T-cell (primary cell): ENCODE measurements at places on chromosomes 1 and 21.

GRCh38 chr1:27583479-27583878 lies 20.5 kb downstream of the AHDC1 start:
- DNase-seq: no peak

- DNase-seq: no peak
Observed at GRCh38 chr1:184755226-184756065, 788 bp upstream of the EDEM3 start.

GRCh38 chr1:248686815-248687214 lies 15.8 kb downstream of the OR14I1 start:
- DNase-seq: no peak

DNA sequence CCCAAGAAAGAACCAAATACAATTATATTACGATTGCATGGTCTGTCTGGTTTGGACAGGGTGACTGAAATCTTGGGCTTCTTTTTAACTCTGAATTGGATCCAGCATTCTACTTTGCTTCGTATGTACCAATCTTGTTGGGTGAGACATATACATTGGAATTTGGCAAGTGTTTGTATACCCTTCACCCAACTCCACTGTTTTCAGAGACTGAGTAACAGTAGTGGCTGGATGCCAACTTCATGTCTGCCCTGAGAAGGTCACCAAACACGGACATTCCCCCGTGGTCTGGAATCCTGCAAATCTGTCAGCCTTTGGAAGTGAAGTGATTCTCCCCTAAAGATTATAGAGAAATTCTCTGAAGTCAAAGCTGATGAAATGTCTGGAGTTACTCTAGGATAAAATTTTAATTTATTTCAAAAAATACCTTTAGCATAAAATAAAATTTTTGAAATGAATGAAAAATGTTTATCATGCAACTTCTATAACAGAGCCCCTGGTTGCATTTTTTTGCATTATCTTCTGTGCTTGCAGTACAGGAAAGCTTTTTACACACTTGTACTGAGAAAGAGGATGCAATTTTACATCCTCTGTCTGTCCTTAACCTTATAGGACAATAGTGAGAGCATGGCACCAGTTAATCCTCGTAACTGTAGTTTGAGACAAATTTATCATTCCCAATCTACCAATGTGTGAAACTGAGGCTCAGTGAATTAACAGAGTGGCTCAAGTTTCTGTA lies 201.8 kb downstream of the DISC1 start:
- no peak for DNase-seq

DNA sequence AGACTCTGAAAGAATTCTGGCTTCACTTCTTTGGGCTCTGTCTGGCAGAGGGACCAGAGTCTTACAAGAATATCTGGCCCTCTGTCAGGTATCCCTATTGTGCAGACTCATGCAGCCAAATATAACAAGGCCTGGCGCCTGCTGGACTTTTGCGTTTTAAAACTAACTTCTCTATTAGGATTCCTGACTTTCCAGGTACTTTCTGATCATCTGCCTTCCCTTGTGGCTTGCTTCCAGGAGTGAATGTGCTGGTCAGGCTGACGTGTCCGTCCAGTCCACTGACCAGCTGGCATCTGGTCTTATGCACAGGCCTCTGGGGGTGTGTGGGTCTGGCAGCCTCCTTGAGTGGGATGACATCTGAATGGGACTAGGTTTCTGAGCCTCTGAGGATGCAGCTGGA lies 8.6 kb upstream of the RAB29 start:
- DNase-seq: no peak

DNA sequence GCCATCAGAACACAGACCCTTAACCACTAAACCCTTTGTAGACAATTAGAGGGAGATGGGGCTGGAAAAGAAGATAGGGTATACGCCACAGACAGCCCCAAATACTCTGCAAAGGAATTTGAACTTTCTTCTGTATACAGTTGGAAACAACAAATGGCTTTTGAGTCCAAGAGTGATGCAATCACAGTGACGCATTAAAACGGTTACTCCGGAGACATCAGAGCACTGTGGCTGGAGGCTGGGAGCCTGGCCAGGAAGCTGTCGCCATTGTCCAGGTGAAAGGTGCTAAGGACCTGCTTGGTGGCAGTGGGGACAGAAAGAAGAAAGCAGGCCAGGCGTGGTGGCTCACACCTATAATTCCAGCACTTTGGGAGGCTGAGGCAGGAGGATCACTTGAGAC lies 4.2 kb downstream of the FLAD1 start:
- no peak for DNase-seq

GRCh38 chr1:78240755-78241154 lies 195.0 kb downstream of the GIPC2 start:
- no peak for DNase-seq

- peak; percentile 58 for DNase-seq
Observed at GRCh38 chr1:2233997-2234761, 6.1 kb downstream of the SKI start.

- DNase-seq: no peak
Observed at GRCh38 chr1:231196728-231197127, 34.9 kb downstream of the TRIM67 start.

DNA sequence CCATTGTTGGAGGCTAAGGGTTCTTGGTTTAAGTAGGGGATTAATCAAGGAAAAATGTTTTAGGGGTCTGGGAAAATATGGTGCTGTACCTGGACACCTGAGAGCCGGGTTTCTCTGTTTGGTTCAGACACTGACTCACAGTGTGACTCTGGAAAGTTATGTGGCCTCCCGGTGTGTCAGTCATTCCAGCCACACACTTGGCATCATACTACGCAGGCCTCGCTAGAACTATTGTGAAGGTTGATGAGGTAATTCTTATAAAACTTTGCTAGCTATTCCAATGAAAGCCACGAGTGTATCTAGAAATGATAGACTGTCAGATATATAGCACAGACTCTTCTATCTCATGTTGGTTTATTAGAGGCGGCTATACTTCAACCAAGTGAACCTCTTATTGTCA lies 4.8 kb upstream of the CAMSAP2 start:
- no peak for DNase-seq

- DNase-seq: no peak
Observed at GRCh38 chr1:151384584-151384983, 12.1 kb upstream of the SELENBP1 start.

- no peak for DNase-seq
Observed at GRCh38 chr1:65232461-65232990, 76.8 kb upstream of the DNAJC6 start.

DNA sequence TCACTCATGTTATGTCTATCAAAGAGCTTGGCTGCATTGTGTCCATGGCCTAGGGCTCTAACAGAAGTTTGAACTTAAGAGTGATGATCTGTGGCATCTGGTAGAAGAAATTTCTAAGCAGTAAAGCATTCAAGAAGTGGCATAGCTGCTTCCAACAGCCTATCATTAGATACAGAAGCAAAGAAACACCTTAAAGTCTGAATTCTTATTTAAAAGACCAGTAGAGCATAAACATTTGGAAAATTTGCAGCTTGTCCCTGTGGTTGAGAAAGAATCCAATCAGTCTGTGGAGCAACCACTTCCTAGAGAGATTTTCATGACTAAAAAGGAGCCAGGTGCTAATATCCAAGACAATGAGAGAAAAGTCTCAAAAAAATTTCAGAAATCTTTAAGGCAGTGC lies 165.5 kb downstream of the SNX7 start:
- no peak for DNase-seq

GRCh38 chr1:151915061-151915686 lies 5.9 kb upstream of the THEM4 start:
- DNase-seq: no peak

- no peak for DNase-seq
Observed at GRCh38 chr1:243470502-243470901, 214.7 kb downstream of the SDCCAG8 start.

- no peak for DNase-seq
Observed at GRCh38 chr1:22848405-22848804, 124.3 kb downstream of the LACTBL1 start.

GRCh38 chr1:63475761-63476160 lies 47.3 kb downstream of the ITGB3BP start:
- no peak for DNase-seq

DNA sequence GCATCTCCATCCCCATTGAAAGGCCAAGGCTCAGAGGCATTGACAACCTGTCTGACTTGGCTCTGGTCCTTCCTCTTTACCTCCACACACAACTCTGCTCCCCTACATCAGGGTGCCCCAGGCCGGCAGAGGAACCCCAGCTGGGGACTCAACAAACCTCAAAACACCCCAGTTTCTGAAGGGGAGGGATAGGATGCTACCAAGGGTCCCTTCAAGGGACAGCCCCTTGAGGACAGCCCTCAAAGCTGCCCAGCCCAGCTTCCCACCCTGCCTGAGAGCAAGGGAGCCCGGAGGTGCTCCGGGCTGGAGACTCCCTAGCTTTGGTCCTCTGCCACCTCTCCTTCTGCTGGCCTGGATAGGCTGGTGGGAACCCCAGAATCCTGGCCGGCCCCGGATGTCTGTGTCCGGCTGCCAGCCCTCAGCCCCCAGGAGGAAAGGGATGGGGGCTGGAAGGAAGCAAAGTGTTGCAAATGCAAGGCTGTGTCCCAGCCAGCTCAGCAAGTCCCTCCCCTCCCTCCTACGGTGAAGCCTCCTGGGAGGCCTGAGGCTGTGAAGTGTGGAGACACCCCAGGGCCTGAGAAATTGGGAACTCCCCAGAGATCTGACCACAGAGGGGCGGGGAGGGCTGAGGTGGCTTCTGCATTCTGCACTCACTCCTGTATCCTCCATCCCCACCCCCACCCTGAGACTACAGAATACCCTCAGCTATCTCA lies 1.1 kb upstream of the MARCKSL1 start:
- peak; percentile 76 for DNase-seq

- DNase-seq: no peak
Observed at GRCh38 chr1:76158126-76158525, 83.6 kb downstream of the ST6GALNAC3 start.

- DNase-seq: no peak
Observed at GRCh38 chr1:110580244-110580643, 25.9 kb downstream of the KCNA2 start.

GRCh38 chr1:45003741-45004140 lies 7.4 kb downstream of the HECTD3 start:
- DNase-seq: no peak

DNA sequence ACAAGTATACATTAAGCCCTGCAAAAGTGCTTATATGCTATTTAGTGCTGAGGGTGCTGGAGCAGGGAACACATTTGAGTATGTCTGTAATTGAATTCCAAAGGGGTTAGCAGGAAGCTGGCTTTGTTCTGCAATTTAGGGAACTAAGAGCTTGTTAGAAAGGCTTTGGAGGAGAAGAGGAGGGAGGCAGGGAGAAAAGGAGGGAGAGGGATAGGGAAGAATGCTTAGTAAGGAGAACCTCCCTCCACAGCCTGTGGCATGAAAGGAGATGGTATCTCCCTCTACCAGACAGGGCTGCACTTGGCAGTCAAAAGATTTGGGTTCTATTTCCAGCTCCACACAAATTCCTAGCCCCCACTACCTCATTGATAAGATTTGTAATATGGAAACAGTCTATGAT lies 217.8 kb downstream of the DAB1 start:
- DNase-seq: no peak

GRCh38 chr1:147334292-147334691 lies 91.8 kb downstream of the CHD1L start:
- DNase-seq: no peak

- no peak for DNase-seq
Observed at GRCh38 chr1:40310983-40311642, 6.0 kb downstream of the COL9A2 start.

DNA sequence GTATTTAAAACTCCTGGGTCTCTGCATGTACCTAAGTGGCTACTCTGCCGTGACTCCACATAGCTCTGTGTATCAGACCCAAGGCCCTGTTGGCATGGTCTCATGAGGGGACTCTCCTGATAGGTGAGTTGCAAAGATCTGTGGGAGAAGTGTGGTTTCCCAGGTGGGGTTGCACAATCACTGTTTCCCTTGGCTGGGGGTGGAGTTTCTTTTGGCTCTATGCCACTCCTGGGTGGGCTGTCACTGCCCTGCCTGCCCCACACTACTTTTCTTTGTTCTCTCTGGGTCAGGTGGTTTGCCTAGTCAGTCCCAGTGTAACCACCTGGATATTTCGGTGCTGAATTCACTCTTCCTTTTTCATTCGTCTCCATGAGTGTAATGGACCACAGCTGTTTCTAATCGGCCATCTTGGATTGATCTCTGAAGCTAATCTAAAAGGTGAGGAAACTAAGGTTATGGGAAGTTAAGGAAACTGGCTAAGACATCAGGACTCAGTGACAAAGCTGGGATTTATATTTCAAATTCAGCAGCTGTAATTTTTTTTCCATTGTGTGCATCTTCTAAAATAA lies 97.1 kb upstream of the CACYBP start:
- no peak for DNase-seq

DNA sequence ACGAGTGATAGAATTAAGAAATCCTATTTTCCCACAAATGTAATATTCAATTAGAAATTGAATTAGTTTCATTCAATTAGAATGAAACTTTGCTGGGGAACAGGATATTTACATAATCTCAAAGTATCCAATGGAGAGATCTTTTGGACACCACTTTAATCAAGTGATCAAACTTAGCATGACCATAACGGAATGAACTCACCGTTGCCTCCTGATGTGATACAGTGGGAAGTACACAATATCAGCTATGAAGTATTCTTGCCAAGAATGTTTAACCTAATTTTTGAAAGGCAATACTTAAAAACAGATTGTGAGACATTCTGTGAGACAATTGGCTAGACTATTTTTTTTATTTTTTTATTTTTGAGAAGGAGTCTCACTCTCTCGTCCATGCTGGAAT lies 16.6 kb downstream of the CDKN2C start:
- no peak for DNase-seq

- DNase-seq: no peak
Observed at GRCh38 chr21:32467291-32467690, 54.8 kb downstream of the EVA1C start.

- no peak for DNase-seq
Observed at GRCh38 chr21:38820471-38821239, 14.9 kb downstream of the ETS2 start.

GRCh38 chr1:229880271-229881170 lies 186.5 kb upstream of the GALNT2 start:
- DNase-seq: no peak

DNA sequence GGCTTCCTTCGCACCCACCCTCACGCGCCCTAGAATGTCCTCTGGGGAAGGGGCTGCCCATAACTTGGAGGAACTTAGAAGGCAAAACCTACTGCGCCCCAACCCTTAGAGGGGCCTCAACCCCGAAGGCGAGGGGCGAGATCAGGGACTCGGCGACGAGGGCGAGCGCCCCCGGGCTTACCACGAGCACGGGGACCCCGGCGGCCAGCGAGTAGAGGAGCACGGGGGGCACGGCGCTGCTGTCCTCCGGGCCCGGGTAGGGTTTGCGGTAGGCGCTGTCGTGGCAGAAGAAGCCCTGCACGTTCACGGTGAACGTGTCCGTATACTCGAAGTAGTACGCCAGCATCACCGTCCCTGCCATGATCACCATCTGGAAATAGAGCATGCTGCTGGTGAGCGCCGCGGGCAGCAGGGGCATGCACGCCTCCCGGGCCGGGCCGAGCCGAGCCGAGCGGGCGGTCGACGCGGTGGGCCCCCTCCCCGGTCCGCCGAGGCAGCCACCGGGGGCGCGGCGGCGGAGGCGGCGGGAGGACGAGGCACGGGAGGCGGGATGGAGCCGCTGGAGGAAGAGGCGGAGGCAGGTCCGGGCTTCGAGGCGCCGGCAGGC lies 304 bp downstream of the PLPPR5 start:
- peak; percentile 1 for DNase-seq
